ENCODE measurements at places on chromosomes 1 and 21.

DNA sequence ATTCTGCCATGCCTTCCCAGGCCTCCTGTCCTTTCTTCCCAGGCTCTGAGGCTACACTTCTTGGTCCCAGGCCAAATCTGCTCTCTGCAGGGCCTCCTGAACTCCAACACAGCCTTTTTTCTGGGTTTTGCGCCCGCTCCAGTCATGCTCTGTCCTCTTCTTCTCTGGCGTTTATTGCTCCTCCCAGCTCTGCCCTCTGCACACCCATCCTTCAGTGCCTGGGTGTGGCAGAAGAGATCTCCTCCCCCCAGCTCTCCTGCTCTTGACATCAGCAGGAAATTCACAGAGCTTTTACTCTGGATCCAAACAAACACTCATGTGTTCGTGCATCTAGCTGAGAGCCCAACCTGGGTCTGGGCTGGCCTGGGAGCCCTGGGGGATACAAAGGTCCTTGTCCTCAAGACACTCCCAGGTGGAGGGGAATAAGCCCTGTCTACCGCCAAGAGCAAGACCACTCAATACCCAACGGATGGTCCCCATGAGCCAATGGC is 22.9 kb upstream of the EPS8L3 start:
- no peak for DNase-seq

- no peak for DNase-seq
Measured at GRCh38 chr1:32104127-32104526, 3.7 kb upstream of the KPNA6 start.

- no peak for DNase-seq
Measured at GRCh38 chr1:183609759-183610452, 19.6 kb upstream of the NCF2 start.

DNA sequence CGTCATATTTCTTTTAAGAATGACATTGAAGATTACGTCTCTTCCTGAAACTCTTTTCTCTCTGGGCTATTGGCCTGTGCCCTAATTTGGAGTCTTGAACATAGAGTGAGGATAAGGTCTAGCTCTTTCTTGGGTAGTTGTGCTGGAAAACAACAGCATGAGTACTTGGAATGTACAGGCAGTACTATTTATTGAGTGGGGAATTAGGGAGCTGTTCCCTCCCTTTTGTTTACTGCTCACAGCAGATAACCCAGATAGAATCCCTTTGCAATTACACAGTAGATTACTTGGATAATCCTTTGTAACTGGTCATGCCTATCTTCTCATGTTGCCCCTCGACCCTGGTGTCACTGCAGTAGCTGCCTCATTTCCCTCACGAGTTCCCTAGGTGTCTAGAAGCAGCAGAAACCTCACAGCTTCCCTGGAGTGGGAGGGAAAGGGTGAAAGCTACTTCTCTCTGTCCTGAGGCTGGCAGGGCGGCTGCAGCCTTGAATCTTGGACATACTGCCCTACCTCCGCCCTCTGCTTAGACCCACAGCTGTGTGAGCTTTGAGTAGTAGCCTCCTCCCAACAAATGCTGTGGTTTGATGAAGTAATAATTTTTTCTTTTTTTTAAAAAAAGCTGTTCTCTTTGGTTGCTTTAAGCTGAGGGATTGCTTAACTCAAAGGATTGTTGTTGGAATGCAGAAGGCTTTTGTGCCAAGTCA is 70.6 kb downstream of the FGGY start:
- no peak for DNase-seq

GRCh38 chr1:177915641-177916040 is 54.2 kb downstream of the SEC16B start:
- DNase-seq = no peak

DNA sequence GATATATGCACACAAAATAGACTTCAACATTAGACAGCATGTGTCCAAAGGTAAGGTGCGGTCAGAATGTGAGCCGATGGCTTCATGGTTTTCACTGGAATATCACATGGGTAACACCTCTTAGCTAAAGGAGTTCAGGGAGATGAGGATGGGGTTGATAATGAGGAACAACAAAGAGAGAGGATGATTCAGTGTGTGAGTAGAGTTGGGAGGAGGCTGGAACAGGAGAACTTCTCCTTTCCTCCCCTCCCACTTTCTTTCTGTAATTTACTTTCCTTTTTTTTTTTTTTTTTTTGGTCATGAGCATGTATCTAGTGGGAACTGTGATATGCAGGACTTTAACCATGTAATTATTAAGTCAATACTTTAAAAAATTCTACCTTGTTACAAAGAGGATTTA is 99.4 kb downstream of the FASLG start:
- no peak for DNase-seq

GRCh38 chr1:234960722-234961455 is 167.7 kb downstream of the TOMM20 start:
- no peak for DNase-seq

DNA sequence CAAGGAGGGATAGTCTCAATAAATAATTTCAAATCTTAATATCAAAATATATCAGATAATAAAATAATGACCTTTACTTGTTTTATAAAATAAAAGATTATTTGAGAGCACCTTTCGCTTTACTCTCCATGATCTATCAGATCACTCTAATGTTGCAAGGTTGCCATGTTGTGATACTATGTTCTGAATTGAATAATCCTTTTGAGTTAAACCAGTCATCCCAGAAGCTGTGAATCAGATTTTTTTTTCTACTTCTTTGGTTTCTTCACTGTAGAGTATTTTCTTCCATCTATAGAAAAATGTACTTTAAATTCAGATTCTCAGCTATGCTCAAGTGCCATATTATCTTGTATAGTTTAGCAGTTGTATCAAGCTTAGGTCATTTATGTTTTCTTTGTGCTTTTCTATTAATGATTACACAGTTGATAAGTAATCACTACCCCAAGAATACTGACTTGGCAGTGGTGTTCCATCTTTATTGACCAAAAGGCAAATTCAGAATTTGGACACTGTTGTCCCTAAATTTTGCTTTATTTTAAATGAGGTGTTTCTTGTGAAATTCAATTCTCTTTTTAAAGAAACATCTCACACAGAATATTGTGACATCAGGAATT is 32.9 kb downstream of the BRDT start:
- DNase-seq = no peak

DNA sequence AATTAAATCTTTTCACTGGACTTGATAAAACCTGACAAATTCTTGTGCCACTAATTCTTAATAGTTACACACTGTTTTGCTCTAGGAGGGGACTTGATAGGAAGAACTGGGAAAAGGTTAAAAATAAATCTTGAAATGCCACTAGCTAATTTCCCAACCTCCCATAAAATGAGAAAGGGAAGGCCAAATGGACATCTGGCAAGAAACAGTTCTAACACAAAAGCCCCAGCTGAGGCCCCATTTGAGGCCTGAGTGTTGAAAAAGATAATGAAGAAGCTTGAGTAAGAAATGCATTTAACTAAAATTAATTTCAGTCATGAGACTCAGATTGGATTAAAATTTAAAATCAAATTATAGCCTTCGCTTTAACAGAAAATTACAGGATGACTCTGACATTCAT is 11.2 kb upstream of the RAP1GAP start:
- no peak for DNase-seq

- no peak for DNase-seq
Measured at GRCh38 chr1:165463978-165464377, 19.1 kb upstream of the RXRG start.

DNA sequence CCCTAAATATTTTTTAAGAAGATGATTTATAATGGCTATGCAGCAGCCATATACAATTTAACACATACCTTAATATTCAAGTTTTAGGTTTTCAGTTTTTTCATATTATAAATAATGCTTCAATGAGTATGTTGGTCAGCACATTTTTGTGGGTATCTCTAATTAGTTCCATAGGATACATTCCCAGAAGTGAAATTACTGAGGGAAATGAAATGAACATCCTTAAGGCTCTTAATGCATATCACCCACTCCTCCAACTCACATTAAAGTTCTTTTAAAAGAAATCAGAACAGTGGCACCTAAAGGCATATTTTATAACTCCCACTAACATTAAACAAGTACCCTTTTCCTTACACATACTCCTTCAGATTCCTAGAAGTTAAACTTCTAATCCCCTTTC is 56.1 kb downstream of the EYA3 start:
- no peak for DNase-seq
